ENCODE measurements at places on chromosomes 16 and 17. TPM values are rescaled to one million over a fixed set of nuclear protein-coding genes. Genes with fewer than 3 reads are reported as not detected.

DNA sequence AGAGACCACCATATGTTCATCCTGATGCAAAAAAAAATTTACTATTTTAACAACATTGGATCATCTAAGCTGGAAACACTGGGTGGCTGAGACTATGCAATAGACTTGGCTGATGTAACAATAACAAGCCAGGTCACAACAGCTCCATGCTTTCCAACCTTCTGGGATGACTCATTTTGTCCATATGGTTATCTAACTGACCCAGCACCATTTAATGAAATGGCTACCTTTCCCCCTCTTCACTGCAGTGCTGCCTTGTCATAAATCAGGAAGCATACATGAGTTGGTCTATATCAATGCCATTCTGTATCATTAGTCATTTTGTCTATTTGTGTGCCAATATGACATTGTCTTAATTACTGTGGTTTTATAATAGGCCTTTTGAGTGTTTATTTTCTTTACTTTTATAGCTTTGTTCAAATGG lies 217.6 kb upstream of the KCNJ16 start:
- DNase-seq: peak; percentile 83

DNA sequence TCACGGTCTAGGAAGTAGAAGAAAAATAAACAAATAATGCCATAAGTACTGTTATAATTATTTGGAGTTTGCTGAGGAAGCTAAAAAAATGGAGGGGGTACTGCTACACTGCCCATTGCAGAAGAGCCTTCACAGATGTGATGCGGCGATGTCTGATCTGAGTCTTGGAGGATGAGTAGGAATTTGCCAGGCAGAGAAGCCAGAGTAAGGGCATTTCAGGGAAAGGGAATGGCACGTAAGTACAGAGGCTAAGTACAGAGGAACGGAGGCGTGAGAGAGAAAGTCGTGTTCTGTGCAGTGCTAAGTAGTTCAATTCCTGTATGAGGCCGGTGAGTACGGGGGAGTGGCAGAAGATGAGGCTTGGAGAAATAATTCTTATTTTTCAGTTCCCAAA lies 741 bp upstream of the GRB2 start:
- no peak for DNase-seq

LGALS9 gene
- total RNA-seq: 1.3 TPM

DNA sequence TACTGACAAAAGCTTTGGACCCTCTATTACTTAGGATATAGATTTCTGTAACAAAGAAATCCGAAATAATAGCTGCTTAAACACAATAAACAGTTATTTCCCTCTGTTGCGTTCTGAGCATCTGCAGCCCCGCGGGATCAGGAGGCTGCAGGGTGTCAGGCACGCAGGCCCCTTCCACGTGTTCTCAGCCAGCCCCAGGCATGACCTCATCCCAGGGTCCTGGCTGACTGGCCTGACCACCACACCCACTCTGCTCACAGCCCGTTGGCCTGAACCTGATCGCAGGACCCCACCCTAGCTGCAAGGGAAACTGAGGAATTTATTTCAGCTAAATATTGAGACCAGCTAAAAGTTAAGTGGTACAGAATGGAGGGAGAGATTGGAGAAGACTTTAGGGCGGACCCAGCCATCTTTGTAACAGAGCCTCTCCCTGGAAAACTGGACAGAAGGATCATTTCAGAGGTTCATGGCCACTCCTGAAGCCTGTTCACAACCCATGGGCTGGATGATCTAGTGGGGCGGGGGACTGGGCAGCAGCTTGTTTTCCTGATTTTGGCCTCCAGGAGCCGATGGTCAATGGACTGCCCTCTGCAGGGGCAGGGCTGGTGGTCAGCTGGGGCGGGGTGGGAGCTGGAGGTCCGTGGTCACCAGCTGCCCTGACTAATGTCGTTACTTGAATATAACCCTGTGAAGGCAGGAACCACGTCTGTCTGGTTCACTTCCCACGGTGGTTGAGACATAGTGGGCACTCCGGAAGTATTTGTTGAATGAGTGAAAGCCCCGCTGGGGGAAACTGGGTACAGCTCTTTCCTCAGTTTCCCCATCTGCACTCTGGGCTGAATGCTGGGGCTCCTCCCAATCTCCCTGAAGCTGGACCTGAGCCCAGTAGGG lies 10.9 kb downstream of the CETP start:
- DNase-seq: no peak

ADAM11 gene
- total RNA-seq: 0.53 TPM

- no peak for DNase-seq
Measured at GRCh38 chr17:41915020-41915419, 3.7 kb downstream of the ACLY start.

LHX1 gene
- total RNA-seq: not detected

- DNase-seq: no peak
Measured at GRCh38 chr16:3098459-3099394, at the start of gene ZSCAN10. Gene ZSCAN10 (minus strand): TSS chr16:3099294. CDS start chr16:3092937, 6,357 bp downstream.

PRR35 gene
- total RNA-seq: not detected

TRAP1 gene
- 98.4 TPM for total RNA-seq

DNA sequence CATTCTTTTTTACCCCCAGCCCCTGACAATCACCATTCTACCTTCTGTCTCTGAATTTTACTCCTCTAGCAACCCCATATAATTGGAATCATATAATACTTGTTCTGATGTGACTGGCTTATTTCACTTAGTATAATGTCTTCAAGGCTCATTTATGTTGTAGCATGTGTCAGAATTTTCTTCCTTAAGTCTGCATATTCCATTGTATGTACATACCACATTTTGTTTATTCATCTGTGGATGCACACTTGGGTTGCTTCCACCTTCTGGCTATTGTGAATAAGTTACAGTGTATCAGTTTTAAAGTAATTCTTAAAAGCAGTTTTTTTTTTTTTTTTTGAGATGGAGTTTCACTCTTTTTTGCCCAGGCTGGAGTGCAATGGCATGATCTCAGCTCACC lies 24.7 kb upstream of the PPM1E start:
- DNase-seq: no peak

KRTAP4-1 gene
- total RNA-seq: not detected

GRCh38 chr16:88593061-88593460 lies 22.9 kb downstream of the ZC3H18 start:
- no peak for DNase-seq

GRCh38 chr16:15427648-15428239 lies 6.6 kb upstream of the BMERB1 start:
- peak; percentile 49 for DNase-seq

CDRT4 gene
- total RNA-seq: 1.1 TPM

- DNase-seq: no peak
Measured at GRCh38 chr16:21593530-21594289, 5.7 kb upstream of the METTL9 start.

- no peak for DNase-seq
Measured at GRCh38 chr17:76153640-76154039, 12.6 kb upstream of the FOXJ1 start.

KCNH6 gene
- total RNA-seq: not detected

DNA sequence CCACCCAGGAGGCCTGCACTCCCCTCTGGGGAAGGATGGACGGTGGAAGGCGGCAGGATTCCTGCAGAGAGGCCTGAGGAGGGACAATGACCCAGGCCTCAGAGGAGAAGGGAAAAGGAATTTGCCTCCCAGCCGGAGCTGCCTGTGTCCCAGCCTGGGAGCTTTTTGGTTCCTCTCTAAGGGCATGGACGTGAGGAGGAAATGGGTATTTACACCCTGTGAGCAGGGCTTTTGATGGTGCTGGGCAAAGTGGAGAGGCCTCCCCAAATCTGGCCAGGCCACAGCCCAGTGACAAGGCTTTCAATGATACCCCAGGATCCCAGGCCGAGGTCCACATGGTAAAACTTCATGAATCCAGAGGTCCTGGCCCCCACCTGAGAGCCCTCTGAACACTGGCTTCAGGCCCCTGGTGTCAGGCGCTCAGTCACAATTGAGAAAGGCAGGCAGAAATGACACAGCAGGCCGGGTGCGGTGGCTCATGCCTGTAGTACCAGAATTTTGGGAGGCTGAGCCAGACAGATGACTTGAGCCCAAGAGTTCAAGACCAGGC lies 56.0 kb upstream of the DOC2B start:
- no peak for DNase-seq

ZNF19 gene
- 2.6 TPM for total RNA-seq

GRCh38 chr17:75742337-75742736 lies 21.1 kb downstream of the ITGB4 start:
- no peak for DNase-seq

All from bronchial epithelial cell (primary cell).